ENCODE measurements at places on chromosomes 6 and 20.
A peak's percentile ranks its signal among the peaks of the same experiment; 100 is the strongest.

DNA sequence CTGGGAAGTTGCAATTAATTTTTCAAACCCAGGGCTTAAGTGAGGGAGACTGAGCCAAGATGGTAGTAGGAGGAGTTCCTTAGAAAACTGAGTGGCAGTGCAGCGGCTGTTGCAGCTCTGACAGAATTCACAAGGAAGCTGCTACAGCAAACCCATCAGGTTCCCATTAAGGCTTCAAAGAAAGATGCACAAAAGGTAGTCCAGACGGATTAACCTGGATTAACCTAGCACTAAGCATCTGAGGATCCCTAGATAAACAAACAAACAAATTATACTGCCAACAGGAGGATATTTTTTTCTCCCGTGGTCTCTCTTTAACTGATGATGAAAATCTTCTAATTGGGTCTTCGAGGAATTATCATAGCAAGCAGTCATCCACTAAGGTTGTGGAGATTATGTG, 5.2 kb downstream of the TENT5A start:
- no peak for DNase-seq

- DNase-seq, result no peak
Observed at GRCh38 chr6:90214461-90214860, 82.2 kb downstream of the BACH2 start.

GRCh38 chr6:146357578-146358430, 185.8 kb upstream of the RAB32 start:
- DNase-seq, result peak; percentile 59

GRCh38 chr6:152745509-152746171, 5.0 kb upstream of the VIP start:
- DNase-seq, result no peak

DNA sequence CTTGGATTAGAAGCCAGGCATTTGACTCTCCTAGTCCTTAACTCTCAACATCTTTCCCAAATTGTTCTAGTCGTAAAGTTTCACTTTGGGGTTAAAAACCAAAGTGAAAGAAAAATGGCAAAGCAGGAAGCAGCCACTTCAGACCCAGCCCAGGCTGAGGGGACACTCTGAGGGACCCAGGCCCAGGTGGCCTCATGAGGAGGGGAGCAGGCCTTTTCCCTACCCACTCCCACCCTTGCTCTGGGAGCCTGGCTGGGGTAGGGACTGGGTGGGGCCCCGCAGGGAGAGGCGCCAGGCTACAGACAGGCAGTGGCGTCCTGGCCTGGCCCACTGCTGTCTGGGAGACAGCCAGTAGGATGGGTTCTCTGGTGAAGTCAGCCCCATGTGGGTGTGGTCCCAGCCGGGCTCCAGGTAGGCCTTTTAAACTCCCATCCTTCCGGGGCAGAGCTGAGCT, 68.7 kb upstream of the MYL9 start:
- peak; percentile 30 for DNase-seq

DNA sequence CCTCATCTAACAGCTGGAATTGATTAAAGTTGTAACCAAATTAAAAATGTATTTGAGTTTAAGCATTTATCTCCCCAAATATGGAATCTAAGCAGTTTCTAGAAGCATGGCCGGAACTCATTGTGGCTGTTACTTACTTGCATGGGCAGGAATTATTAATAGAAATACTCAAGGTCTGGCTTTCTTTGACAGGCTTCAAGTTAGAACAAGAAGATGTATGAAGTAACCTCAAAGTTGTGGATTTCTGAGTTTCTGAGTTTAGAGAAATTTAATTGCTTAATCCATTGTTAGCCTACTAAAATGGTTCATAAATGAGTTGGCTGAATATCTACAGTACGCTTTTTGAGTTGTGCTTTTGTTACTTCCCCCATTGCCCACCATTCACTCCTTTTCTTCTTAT, 7.7 kb downstream of the CARMIL1 start:
- DNase-seq, result no peak

- peak; percentile 89 for DNase-seq
Observed at GRCh38 chr6:131023834-131024504, 39.1 kb downstream of the EPB41L2 start.

DNA sequence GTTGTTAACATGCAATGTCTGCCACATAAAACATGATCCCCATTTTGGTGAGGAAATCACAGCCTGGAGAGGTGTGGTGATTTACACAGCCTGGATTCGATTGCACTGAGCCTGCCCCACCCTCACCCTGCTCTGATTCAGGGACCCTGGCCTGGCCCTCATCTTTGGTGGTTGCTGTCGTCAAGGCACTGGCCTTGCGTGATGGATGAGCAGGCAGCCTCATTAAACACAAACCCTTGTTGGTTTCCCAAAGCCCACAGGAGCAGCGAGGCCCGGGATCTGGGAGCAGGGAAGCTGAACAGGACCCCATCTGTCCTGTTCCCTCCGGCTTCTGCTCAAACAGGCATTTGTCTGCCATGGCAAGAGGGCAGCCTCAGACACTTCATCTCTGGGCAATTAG, 70.8 kb downstream of the CHMP4B start:
- DNase-seq, result no peak

DNA sequence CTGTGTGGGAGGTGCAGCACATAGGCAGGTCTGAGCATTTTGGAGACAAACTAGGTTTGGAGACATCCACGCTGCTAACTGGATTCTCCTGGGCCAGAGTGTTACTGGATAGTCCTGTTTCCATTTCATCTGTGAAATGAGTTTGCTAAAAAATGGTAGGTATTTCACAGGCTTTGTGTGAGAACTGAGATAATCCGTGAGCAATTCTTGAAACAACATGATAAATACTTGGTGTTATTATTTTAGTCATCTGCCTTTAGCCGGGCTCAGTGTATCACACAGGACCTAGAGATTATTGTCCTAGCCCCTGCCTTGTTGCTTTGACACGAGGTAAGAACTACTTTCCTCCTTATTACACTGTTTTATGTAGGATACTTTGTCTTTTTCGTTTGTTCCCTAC, 63.0 kb downstream of the PRR18 start:
- no peak for DNase-seq

- no peak for DNase-seq
Observed at GRCh38 chr6:166566026-166567011, 20.2 kb downstream of the RAMACL start.

DNA sequence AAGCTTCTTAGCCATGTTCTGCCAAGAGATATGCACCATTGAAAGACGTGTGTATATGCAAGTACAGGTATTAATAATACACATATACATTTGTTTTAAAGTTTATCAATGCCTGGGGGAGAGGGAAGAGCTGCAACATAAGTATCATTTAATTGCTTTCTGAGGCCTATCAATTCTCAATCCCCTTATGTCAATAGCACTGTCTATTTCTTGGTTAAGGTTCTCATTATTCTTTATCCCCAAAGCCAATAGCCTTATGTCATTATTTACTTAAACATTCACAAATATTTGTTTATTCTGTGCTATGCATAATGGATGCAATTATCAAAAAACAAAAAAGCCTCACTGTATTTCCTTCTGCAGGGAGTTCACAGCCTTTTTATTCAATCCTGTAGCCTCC, 350.3 kb upstream of the KCNQ5 start:
- DNase-seq, result no peak

- no peak for DNase-seq
Observed at GRCh38 chr6:21271428-21272155, 322.0 kb upstream of the SOX4 start.

DNA sequence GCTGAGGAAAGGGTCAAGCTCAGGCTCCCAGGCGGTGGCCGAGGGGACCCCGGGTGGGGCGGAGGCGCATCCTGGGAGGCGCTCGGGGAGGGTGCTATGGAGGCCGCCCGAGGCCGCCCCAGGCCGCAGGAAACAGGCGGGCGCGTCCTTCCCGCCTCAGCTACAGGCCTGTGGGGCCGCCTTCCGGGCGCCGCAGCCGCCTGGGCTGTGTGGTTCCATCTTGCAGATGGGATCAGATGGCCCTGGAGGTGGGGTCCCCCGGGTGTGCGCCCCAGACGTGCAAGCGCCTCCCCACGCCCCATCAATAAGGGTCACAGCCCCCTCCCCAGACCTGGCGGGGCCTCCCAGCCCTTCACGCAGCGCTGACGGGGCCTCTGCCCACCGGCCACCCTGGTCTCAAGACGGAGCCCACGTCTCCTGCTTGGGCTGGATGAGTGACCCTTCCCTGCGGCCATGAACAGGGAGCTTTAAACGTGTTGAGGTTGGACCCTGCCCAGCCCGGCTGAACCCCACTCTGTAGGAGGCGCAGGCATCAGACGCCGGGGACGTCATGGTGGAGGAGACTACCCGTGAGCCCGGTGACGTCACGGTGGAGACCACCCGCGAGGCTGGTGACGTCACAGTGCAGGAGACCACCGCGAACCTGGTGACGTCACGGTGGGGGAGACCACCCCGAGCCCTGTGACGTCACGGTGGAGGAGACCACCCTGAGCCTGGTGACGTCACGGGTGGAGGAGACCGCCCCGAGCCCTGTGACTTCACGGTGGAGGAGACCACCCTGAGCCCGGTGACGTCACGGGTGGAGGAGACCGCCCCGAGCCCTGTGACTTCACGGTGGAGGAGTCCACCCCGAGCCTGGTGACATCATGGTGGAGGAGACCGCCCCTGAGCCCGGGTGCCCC, 267.0 kb downstream of the DLL1 start:
- no peak for DNase-seq

DNA sequence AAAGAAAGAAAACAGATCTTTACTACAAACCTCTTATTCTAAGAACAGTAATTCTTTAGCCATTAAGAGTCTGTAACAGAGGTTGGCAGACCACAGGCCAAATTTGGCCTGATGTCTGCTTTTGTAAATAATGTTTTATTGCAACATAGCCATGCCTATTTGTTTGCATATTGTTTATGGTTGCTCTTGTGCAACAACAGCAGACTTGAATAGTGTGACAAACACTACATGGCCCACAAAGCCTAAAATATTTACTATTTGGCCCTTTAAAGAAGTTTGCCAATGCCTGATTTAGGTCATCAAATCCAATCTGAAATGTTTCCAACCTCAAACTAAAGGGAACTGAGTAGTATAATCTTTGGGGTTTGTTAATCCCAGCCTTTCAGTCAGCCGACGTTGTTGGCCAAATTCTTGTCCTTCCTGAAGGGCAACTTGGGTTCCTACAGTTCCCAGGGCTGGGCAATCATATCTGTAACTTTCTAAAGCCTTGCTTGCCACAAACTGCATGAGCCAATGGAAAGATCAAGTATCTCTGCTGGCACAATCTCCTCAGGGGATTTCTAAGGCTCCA, 33.9 kb upstream of the TBC1D20 start:
- peak; percentile 20 for DNase-seq

GRCh38 chr6:157032923-157033322, 255.7 kb downstream of the ARID1B start:
- DNase-seq, result no peak

DNA sequence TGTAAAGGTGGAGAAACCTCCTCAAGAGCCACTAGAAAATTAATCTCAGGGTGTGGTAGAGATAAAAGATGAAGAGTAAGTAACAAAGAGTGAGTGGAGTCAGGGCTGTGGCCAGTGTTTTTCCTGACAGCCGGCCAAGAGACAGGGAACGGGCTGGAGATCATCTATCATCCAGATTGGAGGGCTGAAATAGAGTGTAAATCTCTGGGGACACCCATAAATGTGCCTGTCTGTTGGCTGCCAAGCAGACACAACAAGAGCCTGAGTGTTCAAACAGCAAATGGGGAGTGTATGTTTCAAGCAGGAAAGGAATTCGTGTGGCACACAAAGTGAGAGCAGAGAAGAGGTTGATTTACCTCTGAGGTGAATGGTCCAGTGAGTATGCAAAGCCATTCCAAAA, 326.4 kb upstream of the KHDRBS2 start:
- no peak for DNase-seq

DNA sequence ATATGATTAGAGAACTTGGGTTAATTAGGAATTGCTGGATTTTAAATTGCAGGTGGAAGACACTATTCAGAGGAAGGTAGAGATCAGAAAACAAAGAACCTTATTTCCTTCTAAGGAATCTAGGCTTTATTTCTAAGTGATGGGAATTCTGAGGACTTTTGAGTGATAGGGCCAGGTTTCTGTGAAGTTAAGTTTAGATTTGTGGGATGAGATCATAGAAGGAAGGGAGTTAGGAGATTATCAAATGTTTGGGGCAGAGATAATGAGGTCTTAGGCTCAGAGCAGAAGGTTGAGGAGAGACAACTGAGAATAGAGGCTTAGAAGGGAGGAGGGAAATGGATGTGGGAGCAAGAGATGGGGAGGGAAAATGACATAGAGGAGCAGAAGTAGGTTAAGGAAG, 109.7 kb upstream of the MMS22L start:
- no peak for DNase-seq

DNA sequence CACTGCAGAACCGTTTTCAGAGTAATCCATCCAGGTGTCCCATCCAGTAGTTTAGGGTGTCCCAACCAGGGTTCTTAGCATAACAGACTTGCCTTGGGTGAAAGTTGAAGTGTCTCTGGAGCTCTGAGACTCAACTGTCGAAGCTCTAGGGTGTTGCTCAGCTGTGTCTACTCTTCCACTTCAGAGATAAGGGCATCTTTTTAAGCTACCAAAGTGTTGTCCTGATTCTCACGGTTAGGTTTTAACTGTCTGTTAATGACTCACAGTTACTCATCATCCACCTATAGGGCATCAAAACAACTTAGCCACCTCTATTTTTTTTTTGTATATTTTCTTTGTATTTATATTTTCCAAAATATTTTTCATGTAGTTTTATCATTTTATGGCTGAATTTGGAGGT, 36.9 kb upstream of the TBX18 start:
- no peak for DNase-seq

GRCh38 chr6:160933256-160933655, 58.3 kb upstream of the MAP3K4 start:
- DNase-seq, result no peak

DNA sequence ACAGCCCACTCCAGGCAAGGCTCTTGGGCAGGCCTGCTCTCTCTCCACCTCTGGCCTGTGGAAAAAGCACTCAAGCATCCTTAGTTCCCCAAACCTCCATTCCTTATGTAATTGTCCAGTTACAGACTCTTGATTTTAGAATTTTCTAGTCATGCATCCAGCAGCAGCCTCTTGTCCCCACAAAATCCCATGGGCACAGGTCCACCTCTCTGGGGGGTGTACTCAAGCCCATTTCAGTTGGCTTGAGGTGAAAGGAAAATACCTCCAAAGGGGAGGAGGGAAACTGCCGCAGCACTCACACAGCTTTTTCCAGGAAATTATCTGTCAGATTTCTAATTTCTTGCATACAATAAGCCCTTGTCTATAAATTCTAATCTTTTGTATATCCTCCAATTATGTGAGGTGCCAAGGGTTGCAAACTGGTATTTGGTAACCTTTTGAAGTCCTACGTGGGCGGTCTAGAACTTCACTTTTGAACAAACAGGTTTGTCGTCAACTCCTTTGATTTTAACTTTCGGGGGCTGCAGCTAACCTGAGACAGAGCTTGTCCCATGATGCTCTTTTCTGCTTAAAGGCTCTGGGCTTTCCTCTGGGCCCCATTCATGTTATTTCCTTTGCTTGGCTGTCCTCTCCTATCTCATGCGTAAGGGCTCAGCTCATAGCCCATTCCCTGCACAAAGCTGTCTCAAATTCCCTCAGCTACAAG, 104.7 kb upstream of the CEP85L start:
- no peak for DNase-seq

GRCh38 chr6:6825193-6825784, 236.8 kb downstream of the LY86 start:
- no peak for DNase-seq

- peak; percentile 73 for DNase-seq
Observed at GRCh38 chr6:158086504-158087223, 81.4 kb downstream of the SERAC1 start.

GRCh38 chr6:113495521-113495920, 361.6 kb upstream of the MARCKS start:
- peak; percentile 20 for DNase-seq

Measured in fibroblast of lung (primary cell).